ENCODE measurements at places on chromosomes 2 and 18.

- no peak for DNase-seq
- H3K27me3 ChIP-seq, result no peaks in the 10 kb centered on the region
- no peaks in the 10 kb centered on the region for H3K4me1 ChIP-seq
- no peak overlapping the region for H3K4me3 ChIP-seq
- H3K27ac ChIP-seq, result no peak overlapping the region
Measured at GRCh38 chr2:17107871-17108270, 410.4 kb downstream of the RAD51AP2 start.

- no peaks in the 10 kb centered on the region for H3K4me1 ChIP-seq
- H3K36me3 ChIP-seq, result no peaks in the 10 kb centered on the region
- H3K27me3 ChIP-seq, result no peaks in the 10 kb centered on the region
- no peak overlapping the region for H3K4me3 ChIP-seq
Measured at GRCh38 chr2:128421861-128422311, 103.2 kb upstream of the HS6ST1 start.

- H3K4me3 ChIP-seq, result no peak overlapping the region
- H3K27me3 ChIP-seq, result no peaks in the 10 kb centered on the region
- H3K27ac ChIP-seq, result no peak overlapping the region
- H3K36me3 ChIP-seq, result no peaks in the 10 kb centered on the region
- DNase-seq, result no peak
Measured at GRCh38 chr2:123651151-123651550, 373.9 kb upstream of the CNTNAP5 start.

GRCh38 chr18:23380817-23381216 lies 72.3 kb upstream of the RIOK3 start:
- H3K27me3 ChIP-seq, result no peaks in the 10 kb centered on the region
- peaks cover 14% of the 10 kb centered on the region for H3K4me1 ChIP-seq
- no peak overlapping the region for H3K27ac ChIP-seq
- no peak overlapping the region for H3K4me3 ChIP-seq
- no peak for DNase-seq

GRCh38 chr2:105446501-105446900 lies 47.6 kb upstream of the FHL2 start:
- H3K4me1 ChIP-seq, result no peaks in the 10 kb centered on the region
- no peak overlapping the region for H3K4me3 ChIP-seq
- H3K27me3 ChIP-seq, result peaks cover 15% of the 10 kb centered on the region
- no peaks in the 10 kb centered on the region for H3K36me3 ChIP-seq
- DNase-seq, result no peak

GRCh38 chr2:85540133-85540648 lies 1.2 kb downstream of the MAT2A start:
- peaks cover 41% of the 10 kb centered on the region for H3K36me3 ChIP-seq
- peaks cover 32% of the 10 kb centered on the region for H3K4me1 ChIP-seq
- no peak for DNase-seq

DNA sequence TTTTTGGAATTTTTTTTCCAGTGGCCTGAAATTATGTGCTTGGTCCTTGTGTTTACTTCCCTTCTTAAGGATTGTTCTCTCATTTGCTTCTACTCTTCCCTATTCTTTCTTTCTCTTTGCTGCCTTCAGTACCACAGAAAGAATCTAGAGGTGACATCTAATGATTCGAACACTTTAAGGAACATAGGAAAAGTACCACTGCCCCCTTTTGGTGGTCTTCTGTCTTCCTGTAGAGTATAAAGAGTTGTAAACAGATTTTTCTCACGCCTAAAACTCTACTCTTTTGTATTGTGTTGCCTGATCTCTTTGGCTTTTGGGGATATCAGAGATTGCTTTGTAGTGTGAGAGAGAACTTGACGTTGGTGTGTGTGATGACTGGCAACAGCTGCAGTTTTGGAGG lies 7.0 kb upstream of the SCTR start:
- H3K4me1 ChIP-seq, result no peaks in the 10 kb centered on the region
- no peak overlapping the region for H3K4me3 ChIP-seq
- no peak overlapping the region for H3K27ac ChIP-seq
- H3K36me3 ChIP-seq, result no peaks in the 10 kb centered on the region
- no peak for DNase-seq

DNA sequence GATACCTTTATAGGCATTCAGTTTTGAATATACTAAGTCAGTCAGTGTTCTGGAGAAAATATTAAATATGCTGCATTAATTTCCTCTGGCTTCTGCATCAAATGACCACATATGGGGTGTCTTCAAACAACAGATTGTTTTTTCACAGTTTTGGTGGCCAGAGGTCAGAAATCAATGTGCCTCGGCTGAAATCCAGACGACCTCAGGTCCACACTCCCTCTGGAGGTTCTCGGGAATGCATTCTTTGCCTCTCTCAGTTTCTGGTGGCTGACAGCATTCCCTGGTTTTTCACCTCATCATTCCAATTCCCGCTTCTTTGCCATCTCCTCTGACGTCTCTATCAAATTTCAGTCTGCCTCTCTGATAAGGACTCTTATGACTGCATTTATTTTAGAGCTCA lies 142.3 kb downstream of the ZNF407 start:
- no peak overlapping the region for H3K4me3 ChIP-seq
- no peak for DNase-seq
- no peaks in the 10 kb centered on the region for H3K27me3 ChIP-seq
- no peaks in the 10 kb centered on the region for H3K36me3 ChIP-seq
- H3K27ac ChIP-seq, result no peak overlapping the region

DNA sequence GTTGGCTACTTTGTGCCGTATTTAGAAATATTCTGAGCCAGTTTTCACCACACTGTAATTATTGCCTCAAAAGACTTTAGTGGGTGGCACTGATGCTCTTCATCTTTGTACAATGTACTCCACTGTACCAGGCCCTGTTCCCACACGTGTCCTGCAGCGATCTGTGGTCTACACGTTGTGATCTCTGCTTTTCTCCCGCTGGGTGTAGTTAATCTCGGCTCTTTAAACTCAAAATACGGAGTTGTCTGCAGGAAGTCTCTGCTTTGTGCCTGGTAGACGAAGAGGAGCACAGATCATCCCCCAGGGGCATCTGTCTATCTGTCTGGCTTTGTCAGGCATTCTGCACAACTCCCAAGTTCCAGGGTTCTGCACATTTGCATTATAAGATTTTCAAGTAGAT lies 12.1 kb upstream of the GREB1 start:
- H3K4me1 ChIP-seq, result no peaks in the 10 kb centered on the region
- no peak overlapping the region for H3K4me3 ChIP-seq
- no peaks in the 10 kb centered on the region for H3K36me3 ChIP-seq
- DNase-seq, result no peak

GRCh38 chr2:15912203-15912602 lies 28.1 kb upstream of the MYCN start:
- no peaks in the 10 kb centered on the region for H3K27me3 ChIP-seq
- H3K4me1 ChIP-seq, result peaks cover 5% of the 10 kb centered on the region
- no peaks in the 10 kb centered on the region for H3K36me3 ChIP-seq
- H3K4me3 ChIP-seq, result no peak overlapping the region
- no peak for DNase-seq
- H3K27ac ChIP-seq, result no peak overlapping the region

DNA sequence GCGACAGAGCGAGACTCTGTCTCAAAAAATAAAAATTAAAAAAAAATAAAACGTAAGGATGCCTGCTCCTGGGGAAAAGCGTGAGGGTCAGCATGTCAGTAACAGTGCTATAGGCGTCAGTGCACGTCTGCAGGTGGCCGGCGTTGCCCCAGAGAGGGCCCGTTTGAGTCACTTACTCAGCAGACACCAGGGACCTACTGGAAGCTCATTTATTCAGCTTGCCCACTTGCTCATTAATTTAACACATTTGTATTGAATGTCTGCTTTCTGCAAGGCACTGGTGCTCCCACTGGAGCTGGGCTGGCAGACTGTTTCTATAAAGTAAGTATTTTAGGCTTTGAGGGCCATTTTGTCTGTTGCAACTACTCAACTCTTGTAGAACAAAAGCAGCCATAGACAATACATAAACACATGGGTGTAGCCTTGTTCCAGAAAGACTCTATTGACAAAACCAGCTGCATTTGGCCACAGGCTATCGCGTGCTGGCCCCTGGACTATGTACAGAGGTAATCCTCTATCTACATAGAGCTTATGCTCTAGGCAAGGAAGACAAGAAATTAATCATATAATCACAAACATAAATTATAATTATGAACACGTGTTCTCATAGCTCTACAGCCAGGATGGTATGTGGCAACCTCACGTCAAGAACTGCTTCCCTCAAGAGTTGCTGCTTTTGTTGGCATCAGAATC lies 73.2 kb downstream of the KLHL29 start:
- DNase-seq, result no peak
- H3K4me3 ChIP-seq, result no peak overlapping the region
- H3K27ac ChIP-seq, result no peak overlapping the region
- no peaks in the 10 kb centered on the region for H3K27me3 ChIP-seq

DNA sequence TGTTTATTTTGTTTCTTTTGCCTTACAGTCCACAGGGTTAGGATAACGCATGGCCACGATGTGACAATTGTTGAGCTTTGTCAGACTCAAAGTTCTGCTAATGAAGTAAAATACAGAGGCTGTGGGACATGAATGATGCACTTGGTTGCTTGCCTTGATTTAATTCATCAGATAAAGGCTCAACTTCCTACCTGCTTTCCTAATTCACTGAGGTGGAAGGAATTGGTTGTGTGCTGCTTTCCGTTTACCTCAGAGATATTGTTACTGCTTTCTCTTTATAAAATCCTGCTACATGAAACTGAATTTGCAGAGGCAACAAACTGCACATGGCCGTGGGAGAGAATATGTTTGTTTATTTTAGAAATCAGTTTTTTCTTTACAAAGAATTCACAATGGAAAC lies 6.6 kb downstream of the RIT2 start:
- DNase-seq, result no peak
- H3K4me3 ChIP-seq, result no peak overlapping the region
- H3K27ac ChIP-seq, result no peak overlapping the region
- no peaks in the 10 kb centered on the region for H3K36me3 ChIP-seq
- H3K27me3 ChIP-seq, result no peaks in the 10 kb centered on the region

- no peaks in the 10 kb centered on the region for H3K27me3 ChIP-seq
- H3K4me1 ChIP-seq, result no peaks in the 10 kb centered on the region
- no peaks in the 10 kb centered on the region for H3K36me3 ChIP-seq
- no peak overlapping the region for H3K27ac ChIP-seq
- DNase-seq, result no peak
Measured at GRCh38 chr2:233400961-233401360, 46.7 kb downstream of the DGKD start.

Data from tibial artery (tissue), 4 donors.